ENCODE measurements at places on chromosomes 13 and 19. TPM values are rescaled to one million over a fixed set of nuclear protein-coding genes. Genes with fewer than 3 reads are reported as not detected.

Gene PPAN
- 114 TPM for total RNA-seq

Gene FGF9
- total RNA-seq: not detected

Gene INAFM1
- total RNA-seq: 16.1 TPM

Gene ZNF816
- total RNA-seq: 11.8 TPM

GRCh38 chr19:2477141-2477710, 1.3 kb downstream of the GADD45B start:
- H3K4me3 ChIP-seq: peak overlapping the region; percentile 99
- H3K27me3 ChIP-seq: no peaks in the 10 kb centered on the region
- peaks cover 10% of the 10 kb centered on the region for H3K4me1 ChIP-seq
- H3K27ac ChIP-seq: peak overlapping the region; percentile 90

- H3K4me3 ChIP-seq: no peak overlapping the region
- no peak overlapping the region for H3K27ac ChIP-seq
- no peaks in the 10 kb centered on the region for H3K36me3 ChIP-seq
- DNase-seq: no peak
- H3K27me3 ChIP-seq: no peaks in the 10 kb centered on the region
- H3K4me1 ChIP-seq: no peaks in the 10 kb centered on the region
Observed at GRCh38 chr13:34863360-34864135, 78.5 kb upstream of the NBEA start.

GRCh38 chr13:99031832-99032231, 54.0 kb upstream of the DOCK9 start:
- peaks cover 8% of the 10 kb centered on the region for H3K4me1 ChIP-seq
- DNase-seq: no peak
- no peak overlapping the region for H3K4me3 ChIP-seq
- H3K27me3 ChIP-seq: no peaks in the 10 kb centered on the region
- no peaks in the 10 kb centered on the region for H3K36me3 ChIP-seq

DNA sequence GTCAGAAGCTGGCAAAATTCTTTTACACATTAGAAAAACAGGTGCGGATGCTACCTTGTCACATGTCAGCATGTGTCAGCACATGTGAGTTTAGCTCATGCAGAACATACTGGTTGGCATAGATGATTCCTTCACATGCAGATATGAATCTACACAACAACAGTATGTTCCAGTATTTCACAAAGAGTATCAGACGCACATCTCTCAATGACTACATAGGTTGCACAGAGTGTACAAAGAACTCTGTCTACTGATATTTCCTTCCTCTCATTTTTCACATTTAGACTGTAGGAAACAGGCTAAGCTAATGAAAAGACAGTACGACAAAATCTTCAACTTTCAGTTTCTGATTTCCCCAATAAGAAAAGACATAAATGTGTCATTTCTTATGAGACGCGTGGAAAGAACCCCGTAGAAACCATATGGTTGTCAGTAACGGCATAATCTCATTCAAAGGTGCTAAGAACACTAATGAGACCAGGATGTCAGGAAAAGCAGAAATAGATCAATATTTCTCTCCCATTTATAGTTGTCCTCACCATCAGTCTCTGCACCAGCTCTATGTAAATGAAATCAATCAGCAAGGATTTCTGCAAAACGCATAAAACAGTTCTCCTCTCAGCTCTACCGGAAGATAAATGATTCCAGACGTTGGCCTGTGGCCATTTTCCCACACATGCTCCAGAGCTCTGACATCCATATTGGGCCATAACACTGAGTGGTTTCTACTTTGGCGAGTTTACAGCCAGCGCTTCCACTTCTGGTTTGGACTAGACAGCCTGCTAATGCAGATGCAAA, 81.2 kb downstream of the STARD13 start:
- no peaks in the 10 kb centered on the region for H3K36me3 ChIP-seq
- H3K27ac ChIP-seq: no peak overlapping the region
- DNase-seq: no peak
- peaks cover 22% of the 10 kb centered on the region for H3K27me3 ChIP-seq
- peaks cover 12% of the 10 kb centered on the region for H3K4me1 ChIP-seq

GRCh38 chr13:46498650-46499049, 54.3 kb upstream of the LRCH1 start:
- no peaks in the 10 kb centered on the region for H3K36me3 ChIP-seq
- no peaks in the 10 kb centered on the region for H3K4me1 ChIP-seq
- no peaks in the 10 kb centered on the region for H3K27me3 ChIP-seq
- H3K4me3 ChIP-seq: no peak overlapping the region
- no peak overlapping the region for H3K27ac ChIP-seq

DNA sequence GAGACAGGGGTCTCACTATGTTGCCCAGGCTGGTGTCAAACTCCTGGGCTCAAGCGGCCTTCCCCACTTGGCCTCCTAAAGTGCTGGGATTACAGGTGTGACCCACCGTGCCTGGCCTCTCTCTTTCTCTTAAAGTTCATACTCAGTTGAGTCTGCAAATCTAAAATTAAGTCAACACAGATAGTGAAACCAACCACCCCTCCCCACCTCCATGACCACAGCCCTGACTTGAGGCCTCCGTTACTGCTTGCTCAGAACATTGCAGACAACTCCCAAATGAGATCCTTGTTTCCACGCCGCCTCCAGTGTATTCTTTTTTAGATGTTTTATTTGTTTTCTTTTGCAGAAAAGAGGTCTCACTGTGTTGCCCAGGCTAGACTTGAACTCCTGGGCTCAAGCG, 94.4 kb downstream of the CACNA1A start:
- peaks cover 7% of the 10 kb centered on the region for H3K27me3 ChIP-seq
- no peak for DNase-seq
- H3K36me3 ChIP-seq: no peaks in the 10 kb centered on the region

DNA sequence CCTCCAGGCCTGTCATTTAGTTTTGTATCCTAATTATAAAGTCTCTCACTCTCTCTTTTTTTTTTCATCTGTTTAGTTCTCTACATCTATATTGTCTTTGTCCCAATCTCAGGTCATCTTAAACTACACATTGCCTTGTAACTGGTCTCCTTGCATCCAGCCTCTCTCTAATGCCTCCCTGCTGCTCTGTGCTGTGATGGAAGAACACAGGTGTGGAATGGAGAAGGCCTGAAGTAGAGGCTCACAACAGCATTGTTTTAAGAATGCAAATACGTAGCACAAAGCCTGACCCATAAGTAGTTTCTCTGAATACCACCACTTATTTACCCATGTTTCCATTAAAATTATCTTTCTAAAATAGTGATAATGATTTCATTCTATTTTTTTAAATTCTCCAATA, 108.8 kb upstream of the FRY start:
- H3K4me1 ChIP-seq: peaks cover 41% of the 10 kb centered on the region
- no peak overlapping the region for H3K4me3 ChIP-seq
- H3K27ac ChIP-seq: peak overlapping the region; percentile 6
- DNase-seq: no peak
- H3K27me3 ChIP-seq: no peaks in the 10 kb centered on the region

DNA sequence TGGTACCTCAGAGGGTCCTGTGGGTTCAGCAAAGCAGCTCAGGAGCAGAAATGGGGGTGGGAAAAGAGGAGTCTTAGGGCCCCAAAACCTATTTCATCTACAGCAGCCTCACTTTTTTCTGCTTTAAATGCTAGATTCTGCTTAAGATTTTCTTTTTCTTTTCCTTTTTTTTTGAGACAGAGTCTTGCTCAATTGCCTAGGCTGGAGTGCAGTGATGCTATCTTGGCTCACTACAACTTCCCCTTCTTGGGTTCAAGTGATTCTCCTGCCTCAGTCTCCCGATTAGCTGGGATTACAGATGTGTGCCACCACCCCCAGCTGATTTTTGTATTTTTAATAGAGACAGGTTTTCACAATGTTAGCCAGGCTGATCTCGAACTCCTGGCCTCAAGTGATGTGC, 30.7 kb upstream of the WDFY2 start:
- peaks cover 5% of the 10 kb centered on the region for H3K27me3 ChIP-seq
- no peak overlapping the region for H3K4me3 ChIP-seq
- H3K27ac ChIP-seq: no peak overlapping the region

GRCh38 chr13:44273991-44274770, 99.4 kb upstream of the SERP2 start:
- peaks cover 15% of the 10 kb centered on the region for H3K36me3 ChIP-seq
- peak overlapping the region; percentile 82 for H3K4me3 ChIP-seq
- no peak for DNase-seq

DNA sequence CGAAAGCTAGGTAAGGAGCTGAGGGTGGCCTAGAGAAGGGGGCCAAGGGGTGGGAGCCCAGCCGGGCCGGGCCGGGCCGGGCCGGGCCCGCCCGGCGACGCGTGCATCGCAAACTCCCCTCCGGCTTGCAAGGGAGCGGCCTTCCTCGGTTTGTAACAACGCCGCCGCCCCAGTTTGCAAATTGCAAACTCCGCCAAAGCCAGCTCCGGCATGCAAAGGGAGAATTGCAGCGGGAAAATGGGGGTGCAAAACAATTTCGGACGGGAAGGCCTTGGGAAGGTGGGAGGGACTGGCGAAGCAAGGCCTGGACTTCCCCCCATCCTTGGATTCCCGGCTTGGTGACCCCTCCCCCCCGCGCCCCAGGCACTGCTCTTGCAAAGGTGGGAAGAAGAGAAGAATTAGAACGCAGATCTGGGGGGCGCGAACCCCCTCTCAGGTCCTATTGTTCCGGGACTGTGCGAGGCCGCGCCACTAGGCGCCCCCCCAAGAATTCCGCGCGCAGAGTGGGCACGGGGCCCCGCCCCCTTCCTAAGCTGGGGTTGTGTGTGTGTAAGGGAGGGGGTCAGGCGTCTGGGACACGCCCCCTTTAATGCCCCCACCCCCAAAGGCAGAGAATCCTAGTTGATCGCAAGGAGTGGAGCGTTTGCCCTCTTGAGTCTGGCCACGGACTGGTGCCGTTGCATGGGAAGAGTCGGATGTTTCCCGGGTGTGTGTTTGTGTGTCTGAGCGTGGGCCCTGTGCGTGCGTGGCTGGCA, 926 bp downstream of the PRR12 start:
- peaks cover 10% of the 10 kb centered on the region for H3K36me3 ChIP-seq
- peak overlapping the region; percentile 88 for H3K27ac ChIP-seq
- H3K4me3 ChIP-seq: peak overlapping the region; percentile 94
- no peaks in the 10 kb centered on the region for H3K27me3 ChIP-seq
- H3K4me1 ChIP-seq: peaks cover 29% of the 10 kb centered on the region
- DNase-seq: no peak

Data from natural killer cell treated with Interleukin-12 subunit alpha and Interleukin-12 subunit beta and Interleukin-15 and Interleukin-18, amount 100 ng/mL, for 72 hours (primary cell).